Stimulated activated CD4-positive, alpha-beta T cell treated with anti-CD3 and anti-CD28 coated beads, Interleukin-1b, Interleukin-23, amount 100 ng/mL, for 1 hour (primary cell): ENCODE measurements at places on chromosomes 12 and 14.

DNA sequence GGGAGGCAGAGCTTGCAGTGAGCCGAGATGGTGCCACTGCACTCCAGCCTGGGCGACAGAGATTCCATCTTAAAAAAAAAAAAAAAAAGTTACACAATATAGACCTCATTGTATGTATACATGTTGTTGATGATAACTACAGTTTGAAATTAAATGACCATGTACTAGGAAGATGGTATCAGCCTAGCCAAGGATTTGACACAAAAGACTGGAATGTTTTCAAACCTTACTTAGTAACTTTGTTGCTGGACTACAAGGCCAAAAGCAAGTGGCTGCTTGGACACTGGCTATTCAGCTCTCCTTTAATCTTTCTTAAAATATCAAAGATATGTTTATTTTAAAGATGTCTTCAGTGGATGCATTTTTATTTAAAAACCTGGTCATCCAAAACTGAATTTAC lies 18.9 kb upstream of the NUDT4 start:
- no peak for DNase-seq

DNA sequence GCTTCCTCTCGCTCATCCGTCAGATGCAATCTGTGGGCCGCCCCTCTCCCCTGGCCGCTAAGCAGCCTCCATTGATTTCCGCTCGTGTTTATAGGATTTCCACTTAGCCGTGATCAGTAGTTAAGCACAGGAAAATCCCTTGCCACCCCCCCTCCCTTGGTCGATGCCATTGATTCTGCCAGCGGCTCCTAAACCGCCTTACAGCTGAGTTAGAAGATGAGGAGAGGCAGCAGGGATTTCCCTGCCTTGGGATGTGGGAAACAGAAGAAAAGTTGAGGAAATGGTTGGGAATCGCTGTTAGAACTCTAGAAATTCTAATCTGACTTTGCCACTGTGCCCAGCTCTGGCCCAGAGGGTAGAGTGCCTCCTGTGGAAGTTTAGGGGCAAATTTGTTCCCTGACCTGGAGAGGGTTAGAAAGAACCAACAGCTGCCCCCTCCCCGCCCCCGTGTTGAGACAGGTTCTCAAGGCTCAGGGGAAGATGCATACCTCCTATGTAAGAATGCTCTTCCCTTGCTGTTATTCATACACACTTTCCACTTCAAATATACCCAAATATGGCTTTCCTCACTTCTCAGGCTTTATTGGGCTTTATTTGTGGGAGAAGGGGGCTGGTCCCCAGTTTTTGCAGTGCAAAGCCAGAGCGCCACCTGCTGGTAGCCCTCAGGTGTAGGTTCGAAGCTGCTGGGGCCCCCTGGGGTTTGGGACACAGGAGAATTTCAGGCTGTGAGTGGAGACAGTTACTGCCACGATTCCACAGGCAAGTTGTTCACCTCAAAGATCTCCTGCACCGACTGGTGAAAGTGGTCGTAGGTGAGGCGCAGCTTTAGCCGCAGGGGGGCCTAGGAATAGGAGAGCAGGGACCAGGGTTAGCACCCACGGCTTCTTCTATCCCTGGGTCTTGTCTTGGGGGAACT lies 3.2 kb downstream of the THTPA start:
- peak; percentile 28 for DNase-seq

- no peak for DNase-seq
These were observed 7.1 kb downstream of the LTBP2 start for GRCh38 chr14:74604911-74605310.

DNA sequence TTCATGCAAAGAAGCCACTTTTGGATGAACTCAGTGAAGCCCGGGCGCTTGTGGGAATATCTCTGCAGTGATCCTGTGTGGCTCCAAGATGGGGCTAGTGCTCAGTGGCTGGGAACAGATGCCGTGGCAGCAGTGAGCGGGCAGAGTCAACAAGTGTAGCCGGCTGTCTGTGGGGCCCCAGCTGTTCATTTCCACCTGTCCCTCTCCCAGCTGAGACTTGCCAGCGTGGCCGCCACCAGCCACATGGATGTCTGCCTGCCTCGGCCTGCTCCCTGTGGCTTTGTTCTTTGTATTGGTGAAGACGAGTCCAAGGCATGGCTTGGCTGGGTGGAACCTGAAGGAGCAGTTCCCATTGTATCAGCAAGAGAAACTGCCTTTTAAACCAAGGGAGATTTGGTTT lies 77.3 kb downstream of the NOS1 start:
- no peak for DNase-seq

GRCh38 chr14:34051966-34052657 lies 101.2 kb upstream of the EGLN3 start:
- no peak for DNase-seq

DNA sequence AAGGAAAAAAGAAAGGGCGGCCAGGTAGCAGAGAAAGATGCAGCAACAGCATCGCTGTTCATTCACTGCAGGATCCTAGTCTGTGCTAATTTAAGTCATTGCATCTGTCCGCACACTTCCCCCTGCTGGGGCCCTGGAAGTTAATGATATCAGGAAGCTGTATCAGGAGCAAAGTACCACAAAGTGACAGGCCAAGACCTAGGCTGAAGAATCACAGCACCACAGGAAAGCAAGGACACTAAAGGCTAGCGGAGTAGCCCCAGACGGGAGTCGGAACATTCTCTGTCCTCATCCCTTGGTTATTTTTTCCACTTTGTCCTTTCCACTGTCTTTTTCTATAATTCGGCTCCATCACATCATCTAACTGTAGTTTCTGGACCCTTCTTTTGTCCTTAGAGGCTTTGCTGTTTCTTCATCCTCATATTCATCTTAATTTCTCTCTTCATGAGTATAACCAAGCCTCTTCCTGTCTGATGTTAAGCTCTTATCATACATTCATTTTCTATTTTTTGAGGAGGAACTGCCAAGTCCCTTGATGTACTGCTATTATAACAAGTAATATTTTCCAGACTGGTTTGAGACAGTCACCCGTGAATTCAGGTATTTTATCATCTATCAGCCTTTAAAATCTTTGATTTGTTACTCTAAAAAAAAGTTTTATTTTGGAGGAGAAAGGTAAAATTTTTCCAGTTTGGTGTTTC lies 28.3 kb downstream of the DUSP16 start:
- DNase-seq, result no peak

DNA sequence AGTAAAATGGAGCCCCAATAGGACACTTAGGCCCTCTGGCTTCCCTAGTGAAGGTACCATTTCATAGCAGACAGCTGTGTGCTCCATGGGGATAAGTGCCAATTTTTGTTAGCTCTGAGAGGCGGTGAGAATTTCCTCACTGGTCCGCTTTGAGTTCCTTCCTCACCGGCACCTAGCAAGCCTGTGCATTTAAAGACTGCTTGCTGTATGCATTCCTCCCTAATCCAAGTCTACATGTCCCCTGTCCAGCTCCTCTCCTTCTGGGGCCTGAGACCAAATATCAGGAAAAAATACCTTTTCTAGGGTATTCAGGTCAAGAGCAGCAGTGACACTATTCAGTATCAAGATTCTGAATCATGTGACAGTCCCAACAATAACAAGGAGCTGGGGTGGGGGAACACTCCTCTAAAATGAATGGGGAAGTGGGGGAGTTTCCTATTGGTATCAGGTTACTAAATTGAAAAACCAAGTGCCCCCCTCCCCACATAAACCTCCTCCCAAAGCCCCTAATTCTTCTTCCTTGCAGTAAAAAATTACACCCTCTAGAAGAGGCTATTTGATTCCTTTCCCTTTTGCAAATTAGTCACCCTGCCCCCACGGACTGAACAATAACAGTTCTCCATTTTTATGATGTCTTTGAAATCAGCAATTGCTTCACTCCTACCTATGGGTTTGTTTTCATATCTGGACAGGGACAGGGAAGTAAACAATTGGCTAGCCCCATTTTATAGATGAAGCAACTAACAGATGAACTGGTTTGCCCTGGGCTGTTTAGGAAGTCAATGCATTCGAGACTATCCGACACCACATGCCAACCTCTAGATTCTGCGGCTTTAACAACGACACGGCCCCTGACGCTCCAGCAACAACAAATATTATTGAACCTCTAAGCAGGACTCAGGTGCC lies 28.9 kb downstream of the BCL11B start:
- DNase-seq, result no peak
